ENCODE measurements at places on chromosomes 5 and 9.

DNA sequence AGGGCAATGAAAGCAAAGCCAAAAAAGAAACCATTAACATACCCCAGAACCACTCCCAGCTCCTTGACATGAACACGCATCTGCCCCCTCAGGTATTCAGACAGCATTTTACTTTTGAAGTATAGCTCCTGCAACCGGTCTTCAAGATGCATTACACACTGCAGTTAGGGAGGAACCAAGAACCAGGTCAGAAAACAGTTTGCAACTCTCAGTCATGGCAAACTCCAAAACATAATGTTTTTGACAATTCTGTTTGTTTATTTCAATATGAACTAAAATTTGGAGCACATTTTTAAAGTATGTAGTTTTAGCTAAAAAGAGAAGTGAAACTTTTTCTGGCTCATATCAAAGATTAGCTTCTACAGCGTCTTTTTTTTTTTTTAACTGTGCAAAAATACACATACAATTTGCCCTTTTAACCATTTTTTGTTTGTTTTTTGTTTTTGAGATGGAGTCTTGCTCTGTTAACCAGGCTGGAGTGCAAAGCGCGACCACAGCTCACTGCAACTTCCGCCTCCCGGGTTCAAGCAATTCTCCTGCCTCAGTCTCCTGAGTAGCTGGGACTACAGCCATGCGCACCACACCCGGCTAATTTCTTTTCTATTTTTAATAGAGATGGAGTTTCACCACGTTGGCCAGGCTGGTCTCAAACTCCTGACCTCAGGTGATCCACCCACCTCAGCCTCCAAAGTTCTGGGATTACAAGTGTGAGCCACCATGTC lies 12.2 kb upstream of the RAPGEF6 start:
- DNase-seq: no peak

DNA sequence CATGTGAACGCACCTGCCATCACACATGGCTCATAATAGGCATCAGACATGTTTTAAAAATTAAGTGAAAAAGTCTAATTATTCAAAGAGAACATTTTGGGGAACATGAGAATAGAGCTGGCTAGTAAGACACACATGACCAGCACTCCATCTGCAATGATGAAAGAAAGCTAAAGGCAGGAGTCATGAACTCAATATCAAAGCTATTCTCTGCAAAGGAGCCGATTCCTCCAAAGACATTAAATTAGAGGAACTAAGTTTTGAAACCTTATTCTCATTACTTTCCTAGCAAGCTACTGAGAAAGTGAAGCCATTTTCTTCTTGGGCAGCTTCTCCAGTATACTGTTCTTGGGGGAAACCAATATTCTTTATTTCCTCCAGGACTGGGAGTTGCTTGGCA lies 172.0 kb downstream of the CRB2 start:
- DNase-seq: no peak

GRCh38 chr5:161535762-161536161 lies 10.8 kb downstream of the GABRB2 start:
- no peak for DNase-seq

GRCh38 chr9:14354201-14354600 lies 40.3 kb upstream of the NFIB start:
- DNase-seq: no peak

- no peak for DNase-seq
Measured at GRCh38 chr5:8471581-8471980, 602.6 kb downstream of the MTRR start.

DNA sequence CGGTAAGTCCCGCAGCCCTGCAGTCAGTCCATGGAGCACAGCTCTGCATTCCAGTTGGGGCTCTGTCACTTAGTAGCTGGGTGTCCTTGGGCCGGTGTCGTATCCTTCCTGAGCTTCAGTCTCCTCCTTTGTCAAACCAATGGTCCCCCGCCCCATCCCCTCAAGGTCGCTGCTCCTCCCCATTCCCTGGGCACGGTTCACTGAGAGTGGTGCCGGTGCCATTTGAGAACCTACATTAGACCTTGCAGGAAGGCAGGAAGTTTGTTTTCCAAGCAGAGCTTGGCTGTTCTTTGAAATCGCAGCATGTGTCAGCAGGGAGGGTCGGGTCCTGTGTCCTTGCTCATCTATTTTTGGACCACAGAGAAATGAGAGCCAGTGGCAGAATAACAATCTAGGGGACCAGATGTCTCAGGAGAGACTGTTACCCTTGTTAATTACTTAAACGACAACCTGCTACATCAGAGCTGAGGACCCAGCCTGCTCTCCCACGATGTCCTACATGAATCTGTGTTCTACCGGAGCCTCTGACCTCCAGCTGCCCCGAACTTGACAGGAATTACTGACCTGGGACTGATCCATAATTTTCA lies 21.7 kb upstream of the BARHL1 start:
- no peak for DNase-seq

DNA sequence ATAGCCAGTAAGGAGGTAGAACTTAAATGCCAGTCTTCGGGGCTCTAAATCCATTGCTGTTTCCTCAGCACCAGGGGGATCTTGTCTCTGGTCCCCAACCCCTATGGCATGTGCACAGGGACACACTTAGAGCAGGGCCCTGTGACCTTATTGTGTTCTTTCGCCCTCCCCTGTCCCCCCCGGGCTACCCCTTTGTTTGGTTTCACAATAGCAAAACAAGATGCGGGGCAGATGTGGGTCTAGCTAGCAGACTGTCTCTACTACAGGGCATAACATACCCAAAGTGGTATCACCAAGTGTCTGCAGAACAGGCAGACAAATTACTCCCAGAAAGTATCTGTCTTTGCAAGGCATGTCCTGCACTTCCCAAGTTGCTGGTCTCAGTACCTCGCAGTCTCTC lies 2.1 kb downstream of the FBLL1 start:
- DNase-seq: no peak

DNA sequence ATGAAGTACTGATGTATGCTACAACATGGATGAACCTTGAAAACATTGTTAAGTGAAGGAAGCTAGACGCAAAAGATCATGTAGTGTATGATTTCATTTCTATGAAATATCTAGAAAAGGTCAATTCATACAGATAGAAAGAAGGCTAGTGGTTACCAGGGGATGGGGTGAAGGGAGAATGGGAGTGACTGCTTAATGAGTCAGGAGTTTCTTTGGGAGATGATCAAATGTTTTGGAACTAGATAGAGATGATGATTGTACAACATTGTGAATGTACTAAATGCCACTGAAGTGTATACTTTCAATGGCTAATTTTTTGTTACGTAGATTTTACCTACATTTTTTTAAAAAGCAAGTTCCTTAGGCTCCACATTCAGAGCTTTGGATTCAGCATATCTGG lies 14.9 kb upstream of the DELE1 start:
- no peak for DNase-seq

DNA sequence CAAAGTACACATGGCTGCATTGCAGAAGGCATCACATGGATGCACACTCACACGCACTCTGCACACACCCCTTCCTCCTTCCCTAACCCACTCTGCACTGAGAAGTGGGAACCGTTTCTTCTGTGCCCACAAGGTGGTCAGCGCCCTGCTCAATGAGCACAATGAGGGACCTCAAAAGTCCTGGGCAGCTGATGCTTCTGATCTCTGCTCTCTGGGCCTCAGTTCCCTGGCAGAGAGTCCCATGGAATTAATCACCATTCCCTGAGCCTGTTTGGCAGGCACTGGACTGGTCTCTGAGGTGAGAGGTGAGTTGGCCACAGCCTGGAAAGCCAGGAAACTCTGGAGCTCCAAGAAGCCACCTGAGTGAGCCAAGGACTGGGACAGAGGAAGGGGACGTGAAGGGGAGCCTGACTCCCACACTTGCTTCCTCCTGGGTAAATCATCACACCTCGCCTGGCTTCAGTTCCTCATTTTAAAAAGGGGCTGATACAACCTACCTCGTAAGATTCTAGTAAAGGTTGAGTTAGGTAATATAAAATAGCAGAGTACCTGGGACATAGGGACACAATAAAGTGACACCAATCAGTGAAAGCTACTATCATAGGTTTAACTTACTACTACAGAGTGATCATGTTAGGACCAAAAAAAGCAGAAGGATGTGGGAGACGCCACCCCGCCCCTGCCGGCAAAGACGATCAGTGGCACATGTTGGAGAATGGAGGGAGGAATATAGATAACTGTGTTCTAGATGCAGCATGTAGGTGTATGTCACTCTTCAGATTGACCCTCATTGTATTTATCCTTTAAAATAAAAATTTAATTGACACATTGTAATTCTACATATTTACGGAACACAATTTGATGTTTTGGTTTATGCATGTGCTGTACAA lies 21.1 kb upstream of the IGFBPL1 start:
- no peak for DNase-seq

- DNase-seq: no peak
Measured at GRCh38 chr5:158752656-158752973, 347.1 kb downstream of the EBF1 start.

DNA sequence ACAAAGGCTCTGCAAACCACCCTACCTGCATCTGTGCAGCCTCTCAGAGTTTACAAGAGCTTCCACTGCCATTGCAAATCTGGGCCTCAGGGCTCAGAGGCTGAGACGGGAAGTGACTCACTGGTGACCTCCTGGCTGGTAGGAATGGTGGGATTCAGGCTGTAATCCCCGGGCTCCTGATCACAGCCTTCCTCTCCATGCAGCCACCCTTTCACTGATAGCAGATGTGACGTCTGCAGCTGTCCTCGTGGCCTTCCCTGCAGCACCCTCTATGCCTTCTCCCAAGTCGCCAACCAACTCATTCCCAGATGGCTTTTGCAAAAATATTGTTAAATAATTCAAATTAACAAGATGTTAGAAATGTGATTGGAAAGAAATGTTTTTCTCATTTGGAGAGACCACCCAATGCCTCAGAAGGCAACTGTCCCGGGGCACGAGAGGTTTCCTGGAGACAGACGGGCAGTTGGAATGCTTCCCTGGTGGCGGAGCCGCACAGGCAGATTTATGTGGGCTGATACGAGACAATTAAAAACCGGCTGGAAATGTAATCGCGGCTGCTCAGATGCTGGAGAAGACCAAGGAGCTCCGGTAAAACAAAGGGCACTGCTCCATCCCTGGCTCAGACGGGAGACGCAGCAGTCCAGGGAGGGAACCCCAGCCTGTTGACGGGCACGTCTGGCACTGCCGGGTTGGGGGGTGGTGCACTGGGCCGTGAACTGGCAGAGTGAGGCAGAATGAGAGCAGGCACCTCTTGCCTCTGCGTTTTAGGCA lies 34.4 kb upstream of the SLC25A51 start:
- DNase-seq: no peak

- DNase-seq: no peak
Measured at GRCh38 chr9:104820336-104820735, 56.4 kb downstream of the NIPSNAP3B start.

GRCh38 chr9:23717505-23717904 lies 108.5 kb downstream of the ELAVL2 start:
- DNase-seq: no peak

- no peak for DNase-seq
Measured at GRCh38 chr5:116308391-116308790, 223.6 kb downstream of the COMMD10 start.

- no peak for DNase-seq
Measured at GRCh38 chr5:143976055-143976454, 164.1 kb downstream of the HMHB1 start.

- DNase-seq: no peak
Measured at GRCh38 chr9:75229605-75230332, 141.5 kb downstream of the OSTF1 start.

DNA sequence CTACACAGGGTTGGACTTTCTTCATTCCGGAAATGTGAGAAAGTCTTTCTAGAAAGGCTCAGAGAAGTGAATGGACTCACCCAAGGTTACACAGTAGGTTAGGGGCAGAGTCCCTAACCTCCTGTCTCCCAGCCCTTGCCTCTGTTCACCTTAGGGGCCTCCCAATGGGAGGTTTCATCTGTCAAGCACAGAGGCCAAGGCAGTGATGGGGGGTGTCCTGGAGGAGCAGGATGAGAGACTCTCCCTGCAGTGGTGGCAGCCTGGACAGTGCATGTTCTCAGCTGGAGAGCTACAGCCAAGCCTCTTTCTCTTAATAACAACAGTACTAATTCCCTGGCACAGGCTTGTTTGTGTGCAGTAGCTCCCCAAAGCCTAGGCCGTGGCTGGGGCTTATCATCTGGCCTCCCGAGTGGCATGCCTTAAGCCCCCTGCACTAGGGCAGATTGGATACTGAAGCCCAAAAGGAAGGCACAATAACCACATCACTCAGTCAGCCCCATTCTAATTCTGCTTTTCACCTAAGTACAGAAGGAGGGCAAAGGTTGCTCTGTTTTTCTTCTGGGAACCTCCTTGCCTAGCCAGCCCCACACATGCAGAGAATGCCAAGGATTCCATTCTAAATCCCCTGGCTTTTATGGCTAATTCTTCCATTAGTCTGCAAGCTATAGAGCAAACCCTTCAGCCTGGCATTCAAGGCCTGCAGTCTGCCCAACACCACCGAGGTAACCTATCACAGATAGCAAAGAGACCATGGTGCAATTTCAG lies 50.2 kb upstream of the XPA start:
- no peak for DNase-seq

- DNase-seq: peak; percentile 95
Measured at GRCh38 chr5:143405063-143405848, 1.8 kb upstream of the NR3C1 start.

GRCh38 chr9:18473652-18474279 lies at the start of gene ADAMTSL1:
Gene ADAMTSL1 (plus strand): TSS chr9:18474153. CDS start chr9:18474233, 80 bp downstream.
- DNase-seq: no peak

DNA sequence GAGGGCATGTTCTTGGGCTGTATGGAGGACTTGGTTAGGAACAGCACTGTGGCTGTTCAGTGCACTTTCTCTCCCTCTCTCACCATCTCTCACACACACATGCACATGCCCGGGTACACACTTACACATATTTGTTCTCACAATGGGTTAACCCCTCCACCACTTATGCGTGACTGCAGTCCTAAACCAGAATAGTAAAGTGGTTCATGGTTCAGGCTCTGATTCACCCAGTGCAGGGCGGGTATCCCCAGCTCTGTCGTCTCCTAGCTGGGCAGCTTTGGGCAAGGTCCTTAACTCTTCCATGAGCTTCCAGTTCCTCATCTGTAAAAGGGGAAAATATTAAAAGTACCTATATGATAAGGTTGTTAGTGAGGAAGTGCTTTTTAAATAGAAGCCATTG lies 45.3 kb upstream of the GALNT10 start:
- DNase-seq: no peak

GRCh38 chr5:74130155-74130897 lies 504.3 kb downstream of the ARHGEF28 start:
- no peak for DNase-seq
